Stimulated activated CD8-positive, alpha-beta memory T cell treated with anti-CD3 and anti-CD28 coated beads, Interleukin-7, amount 100 ng/mL, for 1 hour (primary cell): ENCODE measurements at places on chromosomes 3 and 15.

- DNase-seq = no peak
These were observed 13.5 kb downstream of the PTPRG start for GRCh38 chr3:61574854-61575253.

DNA sequence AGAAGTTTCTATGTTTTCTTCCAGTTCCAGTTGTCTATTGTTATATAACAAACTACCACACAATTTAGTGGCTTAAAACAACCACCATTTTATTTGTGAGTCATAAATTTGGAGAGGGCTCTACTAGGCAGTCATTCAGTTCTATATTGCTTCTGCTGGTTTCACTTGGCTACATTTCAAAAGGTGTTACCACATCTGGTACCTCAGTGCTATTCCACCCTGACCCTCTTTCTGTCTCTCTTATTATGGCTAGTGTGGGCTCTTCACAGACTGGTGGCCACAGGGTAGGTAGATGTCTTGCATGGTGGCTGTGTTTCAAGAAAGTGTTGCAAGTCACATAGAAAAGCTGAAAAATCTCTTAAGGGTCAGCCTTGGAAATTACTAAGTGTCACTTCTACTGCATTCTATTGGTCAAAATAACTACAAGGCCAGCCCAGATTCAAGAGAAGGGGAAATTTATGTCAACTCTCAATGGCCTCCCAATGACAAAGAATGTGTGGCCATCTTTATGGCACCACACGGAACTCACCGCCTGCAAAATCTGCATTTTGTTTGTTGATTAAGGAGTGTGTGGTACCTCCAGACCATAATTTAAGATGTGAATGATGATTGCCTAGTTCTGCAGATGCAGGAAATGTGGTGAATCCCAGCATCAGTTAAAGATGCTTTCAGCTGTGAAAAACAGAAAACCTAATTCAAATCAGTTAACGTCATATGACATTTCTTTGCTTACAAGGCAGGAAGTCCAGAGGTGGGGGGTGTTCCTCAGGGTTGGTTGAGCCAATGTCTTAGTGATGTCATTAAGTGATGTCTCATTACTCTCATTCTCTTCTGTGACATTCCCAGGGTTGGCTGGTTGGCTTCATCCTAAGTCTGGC lies 105.8 kb upstream of the RASGRP1 start:
- no peak for DNase-seq

- no peak for DNase-seq
These were observed 110.7 kb upstream of the CDIN1 start for GRCh38 chr15:36468746-36469145.

DNA sequence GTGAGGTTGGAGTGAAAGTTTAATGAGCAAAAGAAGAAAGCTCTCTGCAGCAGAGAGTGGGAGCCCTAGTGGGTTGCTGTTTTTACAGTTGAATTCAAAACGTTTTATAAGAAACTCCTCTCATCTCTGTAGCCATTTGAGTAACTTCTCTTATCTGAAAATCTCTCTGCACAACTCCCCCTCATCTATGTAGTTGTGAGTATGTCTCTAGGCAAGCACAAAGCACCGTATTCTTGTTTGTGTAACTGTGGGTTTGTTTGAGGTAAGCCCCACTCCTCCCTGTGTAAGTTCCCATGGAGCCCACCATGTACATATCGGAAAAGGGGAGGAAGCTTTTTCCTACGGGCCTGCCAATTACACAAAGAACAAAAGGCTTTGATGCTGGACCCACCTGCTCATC lies 56.5 kb upstream of the GOLGA6L2 start:
- no peak for DNase-seq

DNA sequence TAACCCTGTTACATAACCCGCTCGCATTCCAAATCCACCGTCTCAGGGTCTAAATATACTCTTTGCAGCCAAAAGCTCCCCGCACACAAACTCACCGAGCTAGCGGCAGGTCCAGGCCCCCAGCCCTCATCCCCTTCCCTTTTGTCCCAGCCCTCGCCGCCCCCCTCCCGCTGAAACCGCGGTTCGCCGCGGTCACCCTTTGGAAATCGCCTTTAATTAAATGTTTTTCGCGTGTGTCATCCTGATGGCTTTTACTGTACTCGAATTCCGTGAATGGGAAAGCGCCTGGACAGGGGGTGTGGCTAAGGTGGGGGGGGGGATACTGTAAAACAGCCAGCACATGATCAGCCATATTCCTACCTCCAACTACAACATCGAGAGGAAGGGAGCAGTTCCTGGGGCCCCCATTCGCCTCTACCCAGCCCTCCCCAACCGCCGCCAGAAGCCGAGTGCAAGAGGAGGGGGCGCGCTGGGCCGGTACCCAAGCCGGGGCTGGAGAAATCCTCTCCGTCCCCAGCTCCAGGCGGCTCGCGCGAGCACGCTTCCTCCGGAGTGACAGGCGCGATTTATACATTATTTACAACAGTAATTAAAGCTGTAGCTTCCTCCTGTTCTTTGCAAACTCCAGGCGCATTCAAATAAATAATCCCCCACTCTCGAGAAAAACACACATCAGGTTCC lies 1.7 kb downstream of the RORA start:
- no peak for DNase-seq

GRCh38 chr3:134161898-134162615 lies 88.6 kb downstream of the RYK start:
- no peak for DNase-seq

DNA sequence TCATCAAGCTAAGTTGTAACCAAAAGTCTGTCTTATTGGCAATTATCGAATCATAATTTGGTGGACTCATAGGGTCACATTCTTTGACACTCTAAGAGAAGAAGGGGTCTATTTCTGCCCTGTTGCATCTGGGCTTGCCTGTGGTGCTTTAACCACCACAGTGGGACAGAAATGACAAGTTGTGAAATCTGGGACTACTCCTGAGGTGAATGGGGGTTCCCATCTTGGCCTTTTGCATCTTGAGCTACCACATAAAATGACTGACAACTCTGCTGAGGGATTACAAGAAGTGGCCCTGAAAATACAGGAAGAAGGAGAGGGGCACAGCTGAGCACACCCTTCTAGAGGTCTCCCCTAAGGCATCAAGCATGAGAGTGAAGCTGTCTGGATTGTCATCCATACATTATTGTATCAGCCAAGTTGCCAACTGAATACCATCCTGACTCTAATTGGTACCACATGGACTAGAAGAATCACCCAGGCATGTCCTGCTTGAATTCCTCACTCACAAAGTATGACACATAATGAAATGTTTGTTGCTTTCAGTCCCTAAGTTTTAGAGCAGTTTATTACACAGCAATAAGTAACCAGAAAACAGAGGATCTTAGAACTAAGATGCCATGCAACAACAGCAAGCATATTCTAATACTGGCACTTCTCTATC lies 306.5 kb downstream of the ROBO1 start:
- no peak for DNase-seq

DNA sequence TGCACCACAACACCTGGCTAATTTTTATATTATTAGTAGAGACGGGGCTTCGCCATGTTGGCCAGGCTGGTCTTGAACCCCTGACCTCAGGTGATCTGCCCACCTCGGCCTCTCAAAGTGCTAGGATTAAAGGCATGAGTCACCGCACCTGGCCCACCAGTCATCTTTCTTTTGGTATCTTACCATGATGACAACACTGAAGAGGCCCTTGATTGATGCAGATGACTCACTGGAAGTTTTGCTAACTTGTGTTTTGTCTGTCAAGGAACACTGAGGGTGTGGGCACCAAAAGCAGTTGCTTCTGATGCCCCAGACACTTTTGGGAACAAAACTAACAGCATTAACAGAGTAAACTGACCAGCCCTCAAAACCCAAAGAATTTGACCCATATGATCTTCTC lies 88.3 kb downstream of the MYO5A start:
- no peak for DNase-seq

DNA sequence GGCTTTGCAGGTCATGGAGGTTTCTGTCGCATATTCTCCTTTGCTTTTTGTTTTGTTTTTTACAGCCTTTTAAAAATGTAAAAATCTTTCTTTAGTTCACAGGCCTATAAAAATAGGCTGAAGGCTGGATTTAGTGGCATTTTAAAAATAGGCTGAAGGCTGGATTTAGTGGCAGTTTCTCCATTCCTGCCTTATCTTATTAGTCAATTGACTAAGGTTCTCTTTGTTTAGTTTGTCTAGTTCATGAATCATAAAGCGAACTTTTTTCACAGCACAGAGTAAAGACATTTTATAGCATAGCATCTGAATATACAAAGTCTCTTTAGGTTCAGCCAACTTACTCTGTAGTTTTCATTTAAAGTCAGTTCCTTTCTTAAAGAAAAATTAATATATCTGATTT lies 31.4 kb downstream of the AP4E1 start:
- DNase-seq = no peak

GRCh38 chr15:74468341-74469032 lies 7.5 kb upstream of the UBL7 start:
- DNase-seq = no peak

GRCh38 chr15:26200427-26200826 lies 337.3 kb upstream of the ATP10A start:
- no peak for DNase-seq

DNA sequence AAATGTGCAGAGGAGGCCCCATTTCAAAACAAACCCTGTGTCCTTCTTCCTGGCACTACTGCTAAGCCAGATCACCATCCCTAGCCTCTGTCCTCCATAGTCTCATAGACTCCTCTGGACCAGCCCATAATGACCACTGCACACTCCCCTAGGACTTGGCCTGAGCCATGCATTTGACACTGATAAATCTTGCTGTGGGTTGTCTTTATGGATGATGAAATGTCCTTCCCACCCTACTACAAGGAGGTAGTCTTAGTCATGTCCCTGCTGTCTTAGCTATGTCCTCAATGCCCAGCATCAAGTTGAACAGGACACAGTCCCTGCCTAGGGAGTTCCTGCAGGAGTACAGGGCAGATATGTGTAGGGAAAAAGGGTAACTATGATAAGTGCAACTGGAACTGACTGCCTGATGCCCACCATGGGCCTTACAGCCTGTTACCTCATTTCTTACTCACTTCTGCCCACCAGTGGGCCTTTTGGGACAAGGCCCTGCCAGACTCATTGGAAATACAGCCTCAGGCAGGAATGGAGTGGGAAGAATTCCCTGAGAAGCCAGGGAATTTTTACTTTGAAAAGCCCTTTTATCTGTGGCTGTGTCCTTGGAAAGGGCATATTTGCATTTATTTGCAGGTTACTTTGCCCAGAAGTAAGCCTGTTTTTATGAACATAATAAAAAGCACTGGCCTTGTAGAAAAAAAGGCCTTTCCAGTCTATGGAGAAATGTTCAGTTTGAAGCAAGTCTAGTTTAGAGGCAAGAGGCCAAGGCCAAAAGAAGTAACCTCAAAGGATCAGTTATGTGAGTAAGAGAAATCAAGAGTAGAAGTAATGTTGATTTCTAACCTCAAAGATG lies 199.6 kb upstream of the EIF1B start:
- DNase-seq = no peak

GRCh38 chr15:91298101-91298500 lies 198.0 kb downstream of the SV2B start:
- no peak for DNase-seq
